ENCODE measurements at places on chromosomes 7 and 10. TPM values are rescaled to one million over a fixed set of nuclear protein-coding genes. Genes with fewer than 3 reads are reported as not detected.

Gene TAS2R41
- not detected for polyA plus RNA-seq

Gene UBN2
- 2.9 TPM for polyA plus RNA-seq

Gene TFR2
- 0.32 TPM for polyA plus RNA-seq

DNA sequence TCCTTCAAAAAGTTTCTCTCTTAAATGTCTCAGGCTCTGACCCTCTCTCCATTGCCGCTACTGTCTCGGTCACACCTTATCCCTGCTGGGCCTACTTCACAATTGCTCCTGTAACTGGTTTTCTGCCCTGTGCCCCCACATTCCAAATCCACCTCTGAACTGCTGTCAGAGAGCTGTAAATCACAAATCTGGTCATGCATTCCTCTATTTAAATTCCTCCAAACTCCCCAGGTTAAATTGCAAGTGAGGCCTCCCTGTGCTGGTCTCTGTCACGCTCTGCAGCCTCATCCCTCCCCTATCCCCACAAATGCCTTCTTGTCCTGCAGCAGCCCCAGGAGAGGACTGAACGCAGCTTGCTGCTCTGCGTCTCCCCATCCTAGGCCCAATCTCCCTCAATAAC, 40.4 kb upstream of the CDCA7L start:
- DNase-seq: no peak

- no peak for DNase-seq
Observed at GRCh38 chr7:28037220-28038010, 143.2 kb downstream of the JAZF1 start.

DNA sequence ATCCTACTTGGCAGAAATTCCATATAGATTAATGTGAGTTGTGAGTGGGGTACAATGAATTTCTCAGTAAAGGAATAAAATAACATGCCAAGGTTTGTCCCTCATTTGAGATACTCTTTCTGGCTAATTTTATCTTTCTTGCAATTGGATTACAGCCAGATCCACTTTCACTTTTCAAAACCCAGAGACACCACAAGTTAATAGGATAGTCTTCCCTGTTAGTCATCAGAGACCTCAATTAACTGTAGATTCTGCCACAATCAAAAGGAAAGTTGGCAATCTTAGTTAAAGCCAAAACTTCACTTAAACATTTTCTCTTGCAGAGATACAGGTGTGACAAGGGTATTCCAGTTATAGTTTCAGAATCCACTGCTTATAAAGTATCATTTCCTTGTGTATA, 91.4 kb upstream of the PHYHIPL start:
- no peak for DNase-seq

DNA sequence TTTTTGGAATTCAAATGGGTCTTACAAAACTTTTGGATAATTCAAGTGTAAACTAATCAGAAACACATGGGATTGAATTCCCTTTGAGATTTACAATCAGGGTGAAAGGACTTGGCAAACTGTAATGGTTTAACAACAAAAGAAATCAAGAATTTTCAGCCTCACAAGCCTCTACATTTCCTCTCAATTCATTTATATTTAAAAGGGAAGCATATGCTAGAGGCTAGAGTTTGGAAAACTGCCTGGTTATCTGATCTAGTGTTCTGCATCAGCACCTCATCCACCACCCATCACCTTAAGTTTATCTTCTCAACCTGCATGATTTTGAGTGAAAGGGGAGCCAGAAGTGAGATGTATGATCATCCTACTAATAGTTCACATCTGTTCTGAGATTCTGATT, 120.7 kb downstream of the TES start:
- DNase-seq: no peak

- DNase-seq: peak; percentile 30
Observed at GRCh38 chr7:101169110-101169837, 3.9 kb upstream of the VGF start.

DNA sequence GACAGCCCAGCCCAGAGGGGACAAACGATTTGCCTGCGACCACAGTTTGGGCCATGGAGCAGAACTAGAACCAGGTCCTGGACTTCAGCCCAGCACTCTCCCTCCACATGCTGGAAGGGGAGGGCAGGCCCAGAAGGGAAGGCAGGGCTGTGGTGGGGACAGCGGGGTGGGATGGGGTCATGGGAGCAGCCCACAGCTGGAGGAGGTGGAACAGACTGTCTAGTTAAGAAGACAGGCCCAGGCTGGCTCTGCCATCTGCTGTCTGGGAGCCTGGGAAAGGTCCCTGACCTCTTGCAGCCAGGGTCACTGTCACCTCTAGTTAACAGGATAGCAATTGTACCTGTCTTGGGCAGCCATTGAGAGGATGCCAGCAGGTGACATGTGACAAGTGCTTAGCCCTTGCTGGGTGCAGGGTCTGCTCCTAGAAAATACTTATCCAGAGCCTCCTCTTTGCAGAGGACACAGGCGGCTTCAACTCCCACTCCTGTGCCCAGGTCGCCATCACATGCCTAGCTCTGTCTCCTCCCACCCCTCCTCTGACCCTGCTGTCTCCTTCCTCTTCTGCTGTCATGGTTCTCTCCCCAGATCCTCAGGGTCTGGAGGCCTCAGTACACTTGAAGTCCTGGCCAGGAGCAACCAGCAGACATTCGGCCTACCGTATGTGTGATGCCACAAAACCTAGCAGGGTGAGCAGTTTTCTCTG, 37.0 kb upstream of the CHST15 start:
- DNase-seq: no peak

DNA sequence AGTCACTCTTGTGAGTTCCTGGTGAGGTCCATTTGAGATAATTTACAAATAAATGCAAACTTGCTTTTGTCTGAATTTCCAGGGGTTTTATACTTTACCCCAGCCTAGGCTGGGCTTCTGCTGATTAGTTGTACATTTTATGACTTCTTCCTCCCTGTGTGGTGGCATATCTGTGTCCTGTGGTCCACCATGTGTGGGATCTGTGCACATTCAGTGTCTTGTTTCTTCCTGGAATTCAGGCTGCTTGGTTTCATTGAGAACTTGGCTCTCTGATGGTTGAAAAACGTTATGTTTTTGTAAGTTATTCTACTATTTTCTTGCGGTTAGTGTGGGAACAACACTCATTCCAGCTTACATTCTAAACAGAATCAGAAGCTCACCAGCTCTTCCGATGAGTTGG, 523.4 kb upstream of the PFKP start:
- no peak for DNase-seq

GRCh38 chr7:142873281-142873784, 12.2 kb downstream of the TRPV6 start:
- DNase-seq: peak; percentile 67

DNA sequence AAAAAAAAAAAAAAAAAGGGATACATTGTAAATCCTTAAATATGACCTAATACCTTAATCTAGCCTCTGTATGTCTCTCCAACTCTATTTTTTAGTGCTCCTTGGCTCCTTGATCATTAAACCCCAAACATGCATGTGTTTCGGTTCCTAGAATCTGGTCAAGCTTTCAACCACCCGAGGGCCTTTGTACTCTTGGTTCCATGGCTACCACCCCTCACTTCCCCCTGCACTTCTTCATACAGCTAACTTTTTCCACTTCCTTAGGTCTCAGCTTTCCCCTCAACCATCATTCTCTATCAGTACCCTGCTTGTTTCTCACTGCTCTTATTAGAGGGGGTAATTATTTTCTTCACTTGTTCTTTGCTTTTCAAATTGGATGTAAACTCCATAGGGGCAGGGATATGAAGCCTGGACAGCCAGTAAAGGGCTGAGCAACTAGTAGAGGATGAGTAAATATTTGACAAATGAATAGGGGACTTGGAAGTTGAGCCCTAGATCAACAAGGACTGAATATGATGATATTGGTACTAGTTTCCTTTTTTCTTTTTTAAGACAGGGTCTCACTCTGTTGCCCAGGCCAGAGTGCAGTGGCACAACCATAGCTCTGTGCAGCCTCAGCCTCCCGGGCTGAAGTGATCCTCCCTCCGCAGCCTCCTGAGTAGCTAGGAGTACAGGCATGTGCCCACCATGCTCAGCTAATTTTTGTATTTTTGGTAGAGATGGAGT, 4.3 kb upstream of the GDI2 start:
- DNase-seq: no peak

DNA sequence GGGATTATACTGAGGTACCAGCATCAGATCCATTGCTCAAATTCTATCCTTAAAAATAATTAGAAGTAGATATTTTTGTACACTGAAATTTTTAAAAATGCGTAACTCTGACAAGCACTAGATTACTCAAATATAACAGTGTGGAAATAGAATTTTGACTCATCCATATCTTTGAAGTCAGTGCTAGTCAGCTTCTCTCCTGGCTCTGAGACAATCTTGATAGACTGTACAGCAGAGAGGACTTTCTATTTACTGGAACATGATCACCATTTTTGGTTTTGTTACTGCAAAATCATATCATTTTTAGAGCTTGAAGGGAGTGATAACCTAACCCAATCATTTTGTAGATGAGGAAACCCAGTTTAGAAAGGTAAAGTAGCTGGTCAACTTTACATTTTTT, 195.0 kb downstream of the MTERF1 start:
- DNase-seq: no peak

Data from SK-N-SH (cell line).